ENCODE measurements at places on chromosomes 3 and 15.

DNA sequence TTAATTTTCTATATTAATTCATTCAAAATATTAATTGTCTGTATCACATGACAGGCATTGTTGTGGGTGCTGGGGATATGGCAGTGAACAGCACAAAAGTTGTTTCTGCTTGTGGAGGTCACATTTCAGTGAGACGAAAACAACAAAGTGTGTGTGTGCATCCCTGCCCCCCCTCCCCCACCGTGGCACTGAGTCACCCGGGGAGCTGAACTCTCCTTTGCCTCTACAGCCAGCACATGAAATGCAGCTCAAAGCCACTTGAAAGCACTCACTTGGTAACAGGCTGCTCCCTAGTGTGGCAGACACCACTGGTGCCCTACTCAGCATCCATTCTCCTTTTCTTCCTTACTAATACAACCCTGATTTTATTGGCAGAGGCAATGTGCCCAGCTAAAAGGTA is 16.9 kb upstream of the SCAMP5 start:
- no peak for DNase-seq

DNA sequence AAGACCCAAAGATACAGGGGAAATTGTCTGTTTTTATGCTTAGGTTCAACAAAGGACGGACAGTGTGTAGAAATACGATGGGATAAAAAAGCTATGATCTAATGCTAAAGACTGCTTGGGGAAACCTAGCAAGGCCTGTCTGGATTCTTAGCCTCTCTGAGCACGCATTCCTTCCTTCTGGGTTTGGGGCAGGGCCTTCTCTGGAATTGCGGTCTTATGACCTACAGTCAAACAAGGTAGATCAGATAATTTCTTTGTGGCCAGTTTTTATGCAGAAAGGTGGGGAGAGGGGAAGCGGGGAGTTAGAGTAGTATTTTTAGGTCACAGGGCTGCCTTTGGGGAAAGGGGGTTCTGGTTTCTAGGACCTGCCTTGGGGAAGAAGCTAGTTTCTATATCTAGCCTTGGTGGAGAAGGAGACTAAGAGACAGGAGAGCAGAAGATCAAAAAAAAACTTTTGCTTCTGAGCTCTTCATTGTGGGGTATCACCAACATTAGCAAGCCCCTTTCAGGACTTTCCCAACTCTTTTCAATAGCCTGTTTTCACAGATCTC is 39.1 kb upstream of the LIPC start:
- no peak for DNase-seq

DNA sequence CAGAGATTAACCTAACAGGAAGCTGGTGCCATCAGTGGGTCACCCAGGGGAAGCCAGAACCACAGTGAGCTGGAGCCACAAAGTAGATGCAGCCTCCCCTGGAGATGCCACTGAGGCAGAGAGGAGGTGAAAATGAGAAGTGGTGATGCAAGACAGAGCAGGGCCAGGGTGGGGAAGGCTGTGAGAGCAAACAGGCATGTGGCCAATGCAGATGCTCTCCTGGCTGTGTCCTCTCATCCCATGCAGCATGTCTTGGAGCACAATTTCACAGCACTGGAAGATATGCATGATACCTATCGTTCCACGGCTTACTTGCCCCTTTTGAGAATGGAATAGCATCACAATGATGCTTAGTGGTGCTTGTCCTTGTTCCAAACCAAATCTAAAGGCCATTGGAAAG is 126.3 kb downstream of the ABHD5 start:
- DNase-seq, result no peak

DNA sequence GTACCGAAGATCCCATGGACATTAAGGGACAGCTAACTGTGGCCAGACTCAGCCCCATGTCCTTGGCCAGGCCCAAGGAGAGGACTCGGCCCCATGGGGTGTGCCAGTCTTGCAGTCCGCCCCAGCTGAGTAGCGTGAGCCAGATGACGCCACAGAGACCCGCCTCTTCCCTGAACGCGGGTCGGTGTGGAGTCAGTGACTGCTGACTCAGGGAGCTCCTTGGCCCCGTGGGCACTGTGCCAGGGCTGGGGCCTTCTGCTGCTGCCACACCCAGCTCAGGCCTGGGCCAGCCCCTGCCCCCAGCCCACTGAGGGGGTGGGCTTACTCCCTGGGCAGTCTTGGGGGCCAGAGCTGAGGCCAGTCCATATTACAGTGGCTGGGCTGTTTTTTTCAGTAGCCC is 52.8 kb downstream of the PLXNA1 start:
- peak; percentile 32 for DNase-seq

DNA sequence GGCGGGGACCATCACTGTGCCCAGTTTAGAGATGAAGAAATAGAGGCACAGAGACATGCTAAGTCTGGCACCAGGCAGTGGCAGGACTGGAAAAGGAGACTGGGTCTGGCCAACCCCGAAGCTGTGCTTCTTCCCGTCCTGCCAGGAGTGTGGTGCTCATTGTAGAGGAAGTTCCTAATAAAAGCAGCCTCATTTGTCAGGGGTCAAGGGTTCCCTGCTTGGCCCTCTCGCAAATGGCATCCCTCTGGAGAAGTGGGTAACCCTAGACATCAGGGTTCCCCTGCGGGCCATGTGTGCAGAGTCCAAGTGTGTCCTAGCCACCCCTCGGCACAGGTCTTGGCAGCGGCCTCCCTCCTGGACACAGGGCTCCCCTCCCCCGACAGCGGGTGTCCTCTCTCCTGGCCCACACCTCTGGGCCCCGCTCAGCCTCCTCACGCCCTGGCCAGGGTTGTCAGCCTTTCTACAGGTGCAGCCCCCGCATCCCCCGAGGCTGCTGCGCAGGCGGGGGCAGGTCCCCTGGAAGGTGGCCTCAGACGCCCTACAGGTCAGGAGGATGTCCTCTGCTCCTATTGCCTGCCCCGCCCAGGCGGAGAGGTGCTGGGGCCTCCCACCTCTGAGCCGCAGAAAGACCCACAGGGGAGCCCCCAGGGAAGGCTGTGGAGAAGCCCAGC is 61.8 kb upstream of the PRR20G start:
- no peak for DNase-seq

- no peak for DNase-seq
Observed at GRCh38 chr15:81323559-81323943, 390 bp downstream of the STARD5 start.

DNA sequence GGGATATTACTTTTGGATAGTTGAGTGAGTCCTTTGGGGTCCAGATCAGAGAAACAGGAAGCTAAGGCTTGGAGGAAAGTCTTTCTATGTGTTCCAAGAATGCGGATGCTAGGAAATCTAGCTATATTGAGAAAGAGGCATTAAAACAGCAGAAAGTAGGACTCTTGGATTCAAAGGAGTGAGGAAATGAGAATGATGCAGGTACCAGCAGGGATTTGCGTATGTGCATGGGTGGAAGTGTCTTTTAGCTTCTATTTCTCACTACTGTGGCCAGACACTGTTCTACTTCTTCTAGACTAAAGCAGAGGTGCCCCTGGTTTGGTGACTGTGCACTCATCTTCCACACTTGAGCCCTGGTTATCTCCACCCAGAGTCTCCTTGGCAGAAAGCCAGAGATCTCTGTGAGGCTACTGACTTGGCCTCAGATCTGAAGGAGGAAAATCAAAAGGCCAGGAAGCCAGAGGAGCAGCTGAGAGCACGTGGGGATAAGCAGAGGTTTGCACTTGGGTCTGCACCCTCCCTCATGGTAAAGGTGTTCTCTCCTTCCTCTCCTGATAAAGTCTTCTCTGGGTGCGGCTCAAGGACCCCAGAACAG is 44.3 kb downstream of the ATP2B2 start:
- DNase-seq, result no peak

DNA sequence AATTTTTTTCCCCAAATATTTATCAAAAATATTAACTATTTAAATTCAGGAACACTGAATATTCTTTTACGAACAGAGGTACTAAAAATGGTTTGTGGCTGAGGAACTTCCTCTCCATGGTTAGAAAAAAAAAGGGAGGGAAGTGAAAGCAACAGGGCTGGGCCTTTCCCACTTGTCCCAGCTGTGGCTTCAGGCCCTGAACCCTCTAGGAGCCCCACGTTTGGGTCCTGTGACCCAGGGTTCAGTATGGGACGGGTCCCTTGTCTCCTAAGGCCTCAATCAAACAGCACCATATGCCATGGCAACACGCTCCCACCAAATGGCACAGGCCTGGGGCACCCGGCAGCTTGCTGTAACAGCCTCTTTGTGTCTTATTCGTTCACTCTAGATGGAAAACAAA is 32.4 kb downstream of the POC1A start:
- no peak for DNase-seq

DNA sequence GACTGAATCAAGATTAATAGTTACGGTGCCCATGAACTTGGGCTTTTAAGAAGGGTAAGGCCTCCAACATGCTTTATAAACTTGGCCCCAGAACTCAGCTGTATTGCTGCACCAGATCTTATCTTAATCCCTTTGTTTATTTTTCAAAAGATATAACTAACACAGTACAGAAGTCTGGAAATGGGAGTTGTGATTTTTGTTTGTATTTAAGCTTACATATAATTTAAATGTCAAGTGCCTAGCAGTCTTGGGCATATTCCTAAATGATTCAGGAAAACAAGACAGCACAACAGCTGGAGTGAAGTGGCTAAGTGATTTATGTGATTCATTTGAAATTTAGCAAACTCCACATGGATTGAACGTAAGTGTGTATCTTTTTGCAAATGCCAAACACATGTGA is 56.2 kb downstream of the NBEAL2 start:
- DNase-seq, result no peak

Data from T1000 (cell line).